ENCODE measurements at places on chromosomes 3 and 15.

- no peak for DNase-seq
These were observed 66.9 kb upstream of the CADM2 start for GRCh38 chr3:84891851-84892250.

- DNase-seq: no peak
These were observed 104.1 kb upstream of the GOLGA8J start for GRCh38 chr15:29978411-29979382.

- no peak for DNase-seq
These were observed 12.1 kb downstream of the ZIC4 start for GRCh38 chr3:147393943-147394883.

- no peak for DNase-seq
These were observed 33.9 kb upstream of the GRAMD1C start for GRCh38 chr3:113804661-113805060.

GRCh38 chr15:45343258-45343860 is 35.0 kb downstream of the GATM start:
- no peak for DNase-seq

DNA sequence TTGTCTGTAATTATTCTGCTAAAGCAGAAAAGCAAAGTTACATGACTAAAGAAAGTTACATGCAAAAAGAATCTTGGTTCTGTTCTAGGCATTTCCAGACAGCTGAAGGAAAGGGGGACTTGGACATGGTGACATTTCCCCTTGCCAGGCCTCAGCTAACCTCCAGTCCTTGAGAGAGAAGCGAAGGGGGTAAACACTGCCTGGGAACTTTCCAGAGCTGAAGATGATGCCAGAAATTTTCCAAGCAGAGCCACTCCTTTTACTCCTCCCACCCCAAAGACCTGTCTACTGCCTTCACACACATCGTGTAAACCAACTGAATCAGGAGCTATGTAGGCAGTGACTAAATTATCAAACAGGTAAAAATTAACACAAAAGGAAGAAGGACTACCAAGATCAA is 5.4 kb downstream of the MEX3B start:
- DNase-seq: no peak

DNA sequence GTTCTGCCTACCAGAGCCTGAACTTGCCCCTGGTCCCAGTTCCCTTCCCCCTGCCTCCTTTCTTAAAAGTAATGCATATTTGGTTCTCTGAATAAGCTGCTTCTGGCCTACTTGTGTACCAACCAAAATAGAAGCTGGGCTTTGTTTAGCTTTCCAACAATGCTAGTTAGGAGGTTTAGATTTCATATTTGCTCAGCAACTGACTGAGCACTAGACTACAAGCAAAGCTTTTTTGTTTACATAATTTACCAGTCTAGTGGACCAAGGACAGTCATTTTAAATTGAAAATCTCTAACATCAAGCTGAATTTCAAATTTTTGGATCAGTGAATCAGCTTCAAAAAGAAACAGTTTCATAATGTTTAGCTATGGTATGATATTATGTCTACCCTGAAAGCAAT is 331.2 kb downstream of the ULK4 start:
- DNase-seq: no peak

DNA sequence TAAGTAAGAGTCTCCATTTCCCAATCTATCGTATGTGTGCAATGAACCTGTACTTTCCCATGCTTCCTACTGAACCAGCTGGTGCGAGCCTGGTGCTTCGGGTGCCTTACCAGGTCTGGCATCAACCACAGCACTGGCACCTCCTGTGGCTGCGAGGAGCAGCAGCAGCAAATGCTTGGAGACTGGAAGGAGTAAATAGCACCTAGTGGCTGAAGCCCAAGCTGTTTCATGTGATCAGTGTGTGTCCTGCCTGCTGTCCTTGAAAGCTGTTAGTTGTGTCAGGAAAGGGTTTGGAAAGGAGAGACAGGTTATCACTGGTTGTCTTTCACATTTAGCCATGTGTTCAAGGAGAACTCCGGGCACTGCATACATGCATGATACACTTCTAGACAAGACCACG is 31.8 kb downstream of the PCOLCE2 start:
- DNase-seq: peak; percentile 11

- no peak for DNase-seq
These were observed 30.8 kb downstream of the BOC start for GRCh38 chr3:113242096-113242581.

GRCh38 chr15:68829068-68829467 is 8.4 kb upstream of the ANP32A start:
- DNase-seq: no peak

DNA sequence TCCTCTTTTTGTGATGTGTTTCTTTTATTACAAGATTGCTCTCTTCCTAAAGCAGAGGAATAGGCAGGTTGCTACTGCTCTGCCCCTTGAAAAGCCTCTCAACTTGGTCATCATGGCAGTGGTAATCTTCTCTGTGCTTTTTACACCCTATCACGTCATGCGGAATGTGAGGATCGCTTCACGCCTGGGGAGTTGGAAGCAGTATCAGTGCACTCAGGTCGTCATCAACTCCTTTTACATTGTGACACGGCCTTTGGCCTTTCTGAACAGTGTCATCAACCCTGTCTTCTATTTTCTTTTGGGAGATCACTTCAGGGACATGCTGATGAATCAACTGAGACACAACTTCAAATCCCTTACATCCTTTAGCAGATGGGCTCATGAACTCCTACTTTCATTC is 7.7 kb downstream of the SUCNR1 start:
- no peak for DNase-seq

DNA sequence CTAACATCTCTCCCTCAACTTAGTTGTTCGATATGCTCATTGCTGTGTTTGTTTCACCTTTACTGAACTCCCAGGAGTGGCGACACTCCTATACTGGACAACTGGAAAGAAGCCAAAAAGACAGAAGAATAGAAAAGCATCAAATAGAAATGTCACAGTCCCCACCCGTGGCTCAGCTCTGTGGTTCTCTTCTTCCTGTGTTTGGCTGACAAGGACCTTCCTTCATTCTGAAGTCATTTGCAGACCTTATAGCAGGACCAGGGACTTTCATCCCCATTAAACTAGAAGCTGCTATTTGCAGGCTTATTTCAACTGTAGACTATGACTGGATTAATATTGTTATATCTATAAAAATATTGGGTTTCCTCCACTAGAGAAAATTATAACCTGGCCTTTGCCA is 125.9 kb downstream of the NECTIN3 start:
- no peak for DNase-seq

GRCh38 chr3:15653321-15653720 is 51.8 kb downstream of the BTD start:
- no peak for DNase-seq

GRCh38 chr3:115792206-115792955 is 169.1 kb downstream of the GAP43 start:
- DNase-seq: no peak
